ENCODE measurements at places on chromosomes 6 and 20. TPM values are rescaled to one million over a fixed set of nuclear protein-coding genes. Genes with fewer than 3 reads are reported as not detected.

POU3F2 gene
- not detected for total RNA-seq

TOMM34 gene
- total RNA-seq: 53.0 TPM

OSTM1 gene
- total RNA-seq: 25.9 TPM

LY86 gene
- total RNA-seq: not detected

FAM83C gene
- not detected for total RNA-seq

SSR1 gene
- 129 TPM for total RNA-seq

HEY2 gene
- total RNA-seq: not detected

SLCO4A1 gene
- total RNA-seq: not detected

ADGRB3 gene
- total RNA-seq: not detected

All from GM23248 (cell line).